ENCODE measurements at places on chromosomes 12 and 14. TPM values are rescaled to one million over a fixed set of nuclear protein-coding genes. Genes with fewer than 3 reads are reported as not detected.

The NR1H4 gene
- total RNA-seq: not detected

The IAPP gene
- total RNA-seq: not detected

- DNase-seq: no peak
These were observed 38.0 kb upstream of the FOXN3 start for GRCh38 chr14:89454996-89455395.

DNA sequence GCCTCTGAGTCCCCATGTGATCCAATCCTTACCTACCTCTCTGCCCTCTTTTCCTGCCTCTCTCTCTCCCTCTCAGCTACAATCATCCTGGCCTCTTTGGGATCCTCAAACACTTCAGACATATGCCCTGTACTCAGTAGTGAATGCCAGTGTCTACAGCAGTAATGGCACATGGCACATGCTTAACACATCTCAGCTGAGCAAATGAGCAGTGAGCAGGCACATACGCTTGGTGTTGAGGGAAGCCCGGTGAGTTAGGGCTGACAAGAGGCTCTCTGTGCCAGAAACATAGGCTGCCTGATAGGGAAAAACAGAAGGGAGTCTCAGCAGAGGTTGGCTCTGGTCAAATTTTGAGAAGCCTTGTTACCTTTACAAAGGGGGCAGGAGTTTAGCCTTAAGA lies 409.1 kb downstream of the TMEM132D start:
- DNase-seq: no peak

DNA sequence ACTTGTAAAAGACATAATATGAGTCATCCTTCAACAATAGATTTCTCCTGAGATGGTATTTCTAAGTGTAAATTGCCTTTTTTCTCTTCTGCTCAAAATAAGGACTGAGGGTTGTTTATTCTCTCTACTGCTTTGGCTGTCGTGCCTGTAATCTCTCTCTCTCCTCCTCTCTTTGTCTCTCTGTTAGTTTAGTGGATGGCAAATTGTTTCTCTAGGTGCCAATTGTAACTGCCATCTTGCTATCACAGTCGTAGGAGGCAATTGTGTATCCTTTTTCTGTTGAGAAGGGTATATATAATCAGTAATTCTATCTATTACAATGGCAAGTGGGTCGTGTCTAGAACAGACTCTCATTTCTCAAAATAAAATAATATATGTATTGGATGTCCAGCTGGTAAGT lies 545.0 kb upstream of the FBXO33 start:
- DNase-seq: no peak

- peak; percentile 84 for DNase-seq
These were observed 75.1 kb upstream of the NUDT4 start for GRCh38 chr12:93302331-93303229.

DNA sequence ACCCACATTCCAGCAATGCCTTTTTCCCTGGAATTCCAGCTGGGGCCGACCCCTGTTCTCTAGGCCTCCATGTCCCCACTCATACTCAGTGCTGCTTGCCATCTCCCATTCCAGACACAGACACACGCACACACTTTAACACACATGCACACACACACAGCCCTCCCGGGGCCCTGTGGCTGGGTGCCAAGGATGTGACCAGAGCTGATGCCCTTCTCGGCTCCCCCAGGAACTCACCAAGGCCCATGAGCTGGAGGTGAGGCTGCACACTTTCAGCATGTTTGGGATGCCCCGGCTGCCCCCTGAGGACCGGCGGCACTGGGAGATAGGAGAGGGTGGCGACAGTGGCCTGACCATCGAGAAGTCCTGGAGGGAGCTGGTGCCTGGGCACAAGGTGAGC lies 4.3 kb downstream of the PLEKHG6 start:
- DNase-seq: peak; percentile 36

- peak; percentile 53 for DNase-seq
These were observed 41.5 kb downstream of the TEAD4 start for GRCh38 chr12:3000548-3001275.

- DNase-seq: no peak
These were observed 116.4 kb upstream of the CCND2 start for GRCh38 chr12:4157122-4157521.

DNA sequence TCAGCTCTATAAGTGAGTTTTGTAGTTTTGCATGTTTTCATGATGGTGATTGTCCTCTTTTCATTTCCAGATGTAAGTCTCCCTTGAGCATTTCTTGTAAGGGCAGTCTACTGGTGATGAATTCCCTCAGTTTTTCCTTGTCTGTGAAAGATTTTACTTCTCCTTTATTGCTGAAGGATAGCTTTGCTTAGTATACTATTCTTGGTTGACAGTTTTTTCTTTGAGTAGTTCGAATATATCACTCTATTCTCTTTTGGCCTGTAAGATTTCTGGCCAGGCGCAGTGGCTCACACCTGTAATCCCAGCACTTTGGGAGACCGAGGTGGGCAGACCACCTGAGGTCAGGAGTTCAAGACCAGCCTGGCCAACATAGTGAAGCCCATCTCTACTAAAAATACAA lies 23.6 kb downstream of the SIX4 start:
- DNase-seq: no peak

DNA sequence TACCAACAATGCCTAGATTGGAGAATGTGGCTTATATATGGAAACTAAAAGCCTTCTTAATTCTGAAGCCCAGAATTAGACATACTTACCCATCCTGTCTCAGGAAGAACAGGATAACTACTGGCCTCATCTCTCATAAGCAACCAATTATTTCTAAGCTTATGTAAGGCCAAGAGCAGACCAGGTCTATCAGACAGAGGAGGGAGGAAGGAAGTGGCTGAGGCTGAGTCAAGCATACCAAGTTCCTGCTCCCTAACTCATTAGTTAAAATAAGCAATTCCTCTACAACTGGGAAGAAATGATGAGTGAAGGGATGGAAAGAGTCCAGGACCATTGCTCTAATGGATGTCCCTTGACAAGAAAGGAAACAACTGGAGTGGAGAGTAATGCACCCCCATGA lies 27.0 kb upstream of the INSM2 start:
- no peak for DNase-seq
